Bronchial smooth muscle cell (primary cell): ENCODE measurements at places on chromosomes 11 and 22. TPM values are rescaled to one million over a fixed set of nuclear protein-coding genes. Genes with fewer than 3 reads are reported as not detected.

The OR6A2 gene
- total RNA-seq: 0.09 and 0.16 TPM in 2 replicates

The MRPL21 gene
- 63.6 and 77.9 TPM in 2 replicates for total RNA-seq

The DDX25 gene
- under 0.01 TPM in 1 of 2 replicates, not detected in the other for total RNA-seq

The HIC2 gene
- 2.8 and 3.3 TPM in 2 replicates for total RNA-seq

The MAPK8IP2 gene
- total RNA-seq: 0.26 and 0.32 TPM in 2 replicates

The TUB gene
- total RNA-seq: 7.6 and 9.5 TPM in 2 replicates

The UBQLNL gene
- 0.16 and 0.17 TPM in 2 replicates for total RNA-seq

The HEPN1 gene
- not detected in 2 replicates for total RNA-seq

The BTBD10 gene
- total RNA-seq: 56.4 and 78.8 TPM in 2 replicates

The SCUBE2 gene
- 0.79 and 4.0 TPM in 2 replicates for total RNA-seq

The C11orf21 gene
- total RNA-seq: under 0.01 TPM in 1 of 2 replicates, not detected in the other

The TRPM5 gene
- 0.09 TPM in 1 of 2 replicates, not detected in the other for total RNA-seq

The GSTT2B gene
- total RNA-seq: 1.4 and 3.2 TPM in 2 replicates

The TCIRG1 gene
- 28.7 and 43.3 TPM in 2 replicates for total RNA-seq

The TOLLIP gene
- total RNA-seq: 23.2 and 28.5 TPM in 2 replicates

The KCNE3 gene
- 1.7 and 3.8 TPM in 2 replicates for total RNA-seq

The RNF214 gene
- 8.4 and 9.0 TPM in 2 replicates for total RNA-seq

The OR2D2 gene
- total RNA-seq: 0.09 and 0.16 TPM in 2 replicates

The CCDC81 gene
- 0.26 and 0.47 TPM in 2 replicates for total RNA-seq

The SCARF2 gene
- total RNA-seq: 13.9 and 15.8 TPM in 2 replicates

The RBMXL2 gene
- not detected in 2 replicates for total RNA-seq

The TST gene
- 10.5 and 16.4 TPM in 2 replicates for total RNA-seq

The SEZ6L gene
- total RNA-seq: not detected in 2 replicates

The DEFB131B gene
- total RNA-seq: not detected in 2 replicates

The PAMR1 gene
- 256 and 491 TPM in 2 replicates for total RNA-seq

The SLC6A5 gene
- not detected in 2 replicates for total RNA-seq

The IGLL1 gene
- total RNA-seq: not detected in 2 replicates

The KCNJ11 gene
- not detected in 2 replicates for total RNA-seq

The C22orf42 gene
- not detected in 2 replicates for total RNA-seq

The C11orf87 gene
- 0.16 TPM in 1 of 2 replicates, not detected in the other for total RNA-seq

The PC gene
- 38.0 and 39.1 TPM in 2 replicates for total RNA-seq

The KRTAP5-11 gene
- not detected in 2 replicates for total RNA-seq

The SLC35F2 gene
- 10.2 and 13.1 TPM in 2 replicates for total RNA-seq

The CALCA gene
- not detected in 2 replicates for total RNA-seq

The PRODH gene
- under 0.01 and 0.26 TPM in 2 replicates for total RNA-seq

The PGA5 gene
- total RNA-seq: 0.32 and 2.1 TPM in 2 replicates

The GUCD1 gene
- 134 and 147 TPM in 2 replicates for total RNA-seq

The P2RY6 gene
- not detected in 2 replicates for total RNA-seq

The F2 gene
- 0.16 TPM in 1 of 2 replicates, not detected in the other for total RNA-seq

The CECR2 gene
- not detected in 2 replicates for total RNA-seq

The IRAG1 gene
- 5.7 and 6.8 TPM in 2 replicates for total RNA-seq

The OR5B2 gene
- total RNA-seq: not detected in 2 replicates

The SPINDOC gene
- total RNA-seq: 6.3 and 6.8 TPM in 2 replicates

The SORL1 gene
- total RNA-seq: 0.26 and 0.63 TPM in 2 replicates

The ADAMTS15 gene
- 23.4 and 29.6 TPM in 2 replicates for total RNA-seq

The CYP2D6 gene
- total RNA-seq: 0.16 and 0.60 TPM in 2 replicates

The MYOD1 gene
- total RNA-seq: not detected in 2 replicates

The PHETA2 gene
- total RNA-seq: 10.4 and 20.0 TPM in 2 replicates

The CCDC188 gene
- not detected in 2 replicates for total RNA-seq

The SMIM35 gene
- not detected in 2 replicates for total RNA-seq

The ARRB1 gene
- 26.3 and 62.9 TPM in 2 replicates for total RNA-seq

The OR8G5 gene
- not detected in 2 replicates for total RNA-seq
